ENCODE measurements at places on chromosomes 5 and 9.

DNA sequence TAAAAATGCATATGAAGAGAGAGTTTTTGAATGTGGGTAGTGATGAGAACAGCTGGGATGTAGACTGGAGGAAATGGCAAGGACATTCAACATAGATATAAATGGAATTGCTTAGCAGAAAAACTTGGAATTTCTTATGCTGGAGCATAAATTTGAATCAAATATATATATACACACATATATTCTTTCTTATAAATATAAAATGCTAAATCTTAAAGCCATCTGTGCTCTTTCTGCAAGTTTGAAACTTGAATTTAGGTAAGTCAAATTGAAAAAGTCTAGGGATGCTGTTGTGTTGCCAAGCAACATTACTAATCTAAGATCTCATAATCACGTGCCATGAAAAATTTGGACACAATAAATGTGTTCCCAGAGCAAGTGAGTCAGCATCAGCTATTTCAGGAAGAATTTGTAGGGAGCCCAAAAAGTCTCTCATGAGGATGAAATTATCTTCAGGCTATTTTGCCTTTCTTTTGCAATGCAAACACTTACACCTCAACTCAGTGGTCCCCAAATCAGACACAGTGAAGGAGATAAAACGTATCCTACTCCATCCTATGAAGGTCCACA, 58.4 kb upstream of the ALDH1A1 start:
- DNase-seq, result no peak

DNA sequence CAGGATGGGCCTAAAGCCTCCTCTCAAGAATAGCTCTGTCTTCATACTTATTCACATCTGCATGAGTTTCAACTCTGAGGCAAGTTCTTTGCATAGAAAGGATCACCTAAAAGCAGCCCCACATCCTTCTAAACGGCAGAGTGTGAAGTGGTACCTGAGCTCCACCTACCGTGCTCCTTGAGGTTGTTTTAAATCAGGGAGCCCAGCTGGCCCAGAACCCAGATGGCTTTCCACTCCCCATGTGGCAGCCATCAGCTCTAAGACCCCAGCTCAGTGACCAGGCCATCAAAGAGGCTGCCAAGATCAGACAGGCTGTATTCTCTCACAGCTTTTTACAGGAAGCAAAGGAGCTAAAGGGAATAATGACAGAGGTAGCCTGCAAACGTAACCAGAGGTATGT, 299.3 kb downstream of the RASEF start:
- no peak for DNase-seq

DNA sequence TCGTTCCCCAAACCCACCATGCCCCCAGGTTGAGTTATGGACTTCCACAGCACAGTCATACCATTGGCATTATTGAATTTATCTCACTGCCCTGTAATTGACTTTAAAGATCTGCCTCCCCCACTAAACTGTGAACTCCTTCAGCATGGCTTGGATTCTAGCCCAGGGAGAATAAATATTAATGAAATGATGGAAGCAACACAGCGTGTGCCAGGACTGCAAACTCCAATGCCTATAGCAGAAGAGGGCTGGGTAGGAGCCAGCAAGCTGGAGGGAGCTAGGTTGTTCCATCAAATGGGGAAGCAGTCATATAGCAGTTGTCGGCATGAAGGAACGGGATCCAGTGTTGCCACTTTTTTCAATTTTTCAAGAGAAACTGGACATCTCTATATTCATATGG, 69.0 kb upstream of the MSX2 start:
- no peak for DNase-seq

- DNase-seq, result no peak
Measured at GRCh38 chr9:98087420-98088354, 31.2 kb downstream of the NANS start.

DNA sequence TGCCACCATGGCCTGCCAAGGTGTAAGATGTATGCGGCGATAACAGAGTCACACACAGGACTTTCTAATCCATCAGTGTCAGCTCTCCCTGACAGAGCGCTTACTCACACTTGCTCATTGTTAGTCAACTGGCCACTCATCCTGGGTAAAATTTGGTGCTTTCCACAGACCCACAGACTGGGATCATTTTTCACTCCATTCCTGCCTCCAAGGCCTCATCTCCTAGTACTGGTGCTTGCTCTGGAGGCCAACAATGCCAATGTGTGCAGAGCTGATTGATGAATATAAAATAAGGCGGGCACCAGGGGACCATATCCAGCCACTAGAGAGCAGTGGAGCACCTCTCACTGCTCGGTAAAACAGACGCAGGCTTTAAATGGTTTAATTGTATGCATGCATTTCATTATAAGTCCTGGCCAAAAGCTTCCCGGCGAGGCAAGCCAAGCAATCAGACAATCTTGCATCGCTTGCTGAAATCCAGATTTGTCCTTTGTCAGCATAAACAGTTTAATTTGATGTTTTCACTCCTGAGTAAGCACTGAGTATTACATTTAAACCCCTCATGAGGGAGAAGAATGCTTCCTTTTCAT, 22.3 kb downstream of the PSMB7 start:
- DNase-seq, result no peak

- peak; percentile 26 for DNase-seq
Measured at GRCh38 chr5:157930710-157931109, 71.8 kb upstream of the CLINT1 start.

- DNase-seq, result no peak
Measured at GRCh38 chr5:168270476-168270875, 21.0 kb upstream of the WWC1 start.

DNA sequence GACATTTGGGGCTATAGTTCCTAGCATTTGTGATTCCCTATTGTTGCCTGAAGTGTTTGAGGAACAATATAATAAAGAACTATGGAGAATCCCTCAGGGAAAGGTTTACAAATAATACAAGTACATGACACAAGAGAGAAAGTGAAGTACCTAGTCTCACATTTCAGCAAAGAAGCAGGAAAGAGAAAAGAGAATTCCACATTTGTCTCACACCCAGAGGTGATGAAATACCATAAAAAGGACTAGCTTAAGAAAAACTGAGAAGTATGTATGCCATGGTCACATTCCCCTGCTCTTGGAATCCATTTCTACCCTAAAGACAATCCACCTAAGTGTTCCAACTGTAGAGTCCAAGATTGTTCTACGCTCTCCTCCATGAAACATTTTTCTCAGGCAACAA, 79.0 kb upstream of the TARS1 start:
- DNase-seq, result no peak

- DNase-seq, result peak; percentile 90
Measured at GRCh38 chr5:73214996-73215395, 42.0 kb downstream of the TMEM174 start.

GRCh38 chr9:126459546-126459945, 132.9 kb downstream of the MVB12B start:
- no peak for DNase-seq

DNA sequence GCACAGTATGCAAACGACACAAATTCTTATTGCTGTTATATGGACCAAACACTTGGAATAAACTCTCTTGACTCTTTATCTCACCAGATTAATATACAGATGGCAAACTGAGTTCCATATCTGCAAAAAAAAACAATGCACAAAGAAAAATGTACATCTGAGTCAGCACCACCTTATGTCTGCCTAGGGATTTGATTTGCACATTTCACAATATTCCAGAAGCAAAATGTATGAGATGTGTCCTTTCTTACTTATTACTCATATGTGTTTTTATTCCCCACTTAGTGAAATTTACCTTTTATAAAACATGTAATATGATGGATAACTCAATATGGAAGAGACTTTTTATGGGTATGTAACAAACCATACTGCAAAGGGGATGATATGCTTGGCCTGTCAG, 236.9 kb downstream of the GLIS3 start:
- DNase-seq, result no peak

GRCh38 chr5:92070786-92071185, 687.7 kb upstream of the ARRDC3 start:
- DNase-seq, result no peak

DNA sequence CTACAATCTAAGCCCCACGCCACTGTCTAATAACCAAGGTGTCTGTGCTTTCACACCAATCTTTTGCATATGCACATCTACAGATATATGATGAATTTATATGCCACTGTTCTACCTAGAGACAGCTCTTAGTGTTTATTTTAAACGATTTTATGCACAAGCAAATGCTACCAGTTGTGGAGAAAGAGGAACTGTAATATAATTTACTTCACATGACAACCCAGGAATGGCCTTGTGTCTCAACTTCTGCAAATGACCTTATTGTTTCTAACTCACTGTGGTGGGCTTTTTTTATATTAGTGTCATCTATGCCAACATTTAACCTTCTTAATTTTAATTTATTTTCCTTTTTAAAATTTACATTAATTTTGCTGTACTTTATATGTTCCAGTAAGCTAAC, 531.1 kb upstream of the TLE4 start:
- DNase-seq, result no peak

- peak; percentile 15 for DNase-seq
Measured at GRCh38 chr5:36878392-36879082, 2.0 kb downstream of the NIPBL start.

GRCh38 chr5:7705261-7705660, 145.7 kb downstream of the CFAP90 start:
- no peak for DNase-seq

DNA sequence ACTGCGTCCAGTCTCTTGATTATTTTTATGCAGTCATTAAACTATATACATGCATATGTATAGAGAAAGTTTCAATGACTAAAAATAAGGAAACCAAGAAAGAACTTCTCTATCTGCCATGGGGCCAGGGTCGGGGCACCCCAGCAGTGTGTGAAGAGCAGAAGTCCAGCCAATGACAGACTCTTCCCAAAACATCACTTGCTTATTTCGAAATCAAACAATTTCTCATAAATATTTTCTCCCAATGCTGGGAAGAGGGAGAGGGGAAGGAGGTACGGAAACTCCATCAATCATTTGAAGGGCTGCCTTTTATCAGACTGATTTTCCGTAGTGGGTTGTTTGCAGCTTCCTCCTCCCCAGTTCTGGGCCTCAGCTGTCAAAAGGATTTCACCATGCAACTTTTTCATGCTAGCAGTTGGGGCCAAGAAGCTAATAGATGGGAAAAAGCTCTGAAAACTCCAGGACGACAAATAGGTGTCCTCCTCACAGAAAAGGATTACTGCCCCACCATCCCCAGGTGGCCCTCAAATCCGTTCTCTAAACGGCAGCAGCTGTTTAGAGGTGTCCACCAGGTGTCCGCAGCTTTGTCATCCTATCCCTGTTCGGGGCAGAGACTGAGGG, 617 bp upstream of the FPGS start:
- DNase-seq, result no peak

DNA sequence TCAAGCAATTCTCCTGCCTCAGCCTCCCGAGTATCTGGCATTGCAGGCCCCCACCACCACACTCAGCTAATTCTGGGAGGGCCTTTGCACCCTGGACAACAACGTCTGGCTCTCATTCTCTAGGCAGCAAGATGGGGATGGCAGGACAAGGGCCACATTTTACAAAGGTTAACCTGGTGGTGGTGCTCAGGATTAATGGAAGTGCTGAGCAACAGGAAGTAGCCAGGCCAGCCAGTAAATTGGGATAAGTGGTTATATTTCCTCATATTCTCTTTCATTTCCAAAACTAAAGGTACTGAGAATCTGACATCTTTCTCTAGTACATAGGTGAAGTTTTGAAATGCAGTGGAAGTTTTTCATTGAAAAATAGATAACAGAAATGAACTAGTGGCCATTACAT, 24.7 kb upstream of the ASPN start:
- no peak for DNase-seq

DNA sequence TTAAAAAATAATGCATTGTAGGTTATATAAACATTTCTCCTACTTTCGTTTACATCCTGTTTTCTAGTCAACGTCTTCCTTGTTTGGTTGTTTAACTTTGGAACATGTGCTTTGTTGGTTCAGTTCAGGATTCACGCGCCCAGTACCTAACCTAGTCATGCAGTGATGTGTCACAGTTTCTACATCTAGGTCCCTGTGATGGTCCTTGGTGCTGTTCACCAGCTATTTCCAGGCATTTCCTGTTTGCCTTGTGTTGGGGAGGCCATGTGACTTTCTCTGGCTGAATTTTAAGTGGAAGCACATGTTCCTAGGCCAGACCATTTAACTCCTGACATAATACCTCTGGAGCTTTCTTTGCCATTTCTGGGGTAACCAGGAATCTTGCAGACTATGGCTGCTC, 292.3 kb downstream of the SMARCA2 start:
- DNase-seq, result no peak

GRCh38 chr9:112242147-112242804, 67.2 kb upstream of the SUSD1 start:
- DNase-seq, result no peak

GRCh38 chr9:90702441-90702955, 59.9 kb upstream of the DIRAS2 start:
- DNase-seq, result no peak

DNA sequence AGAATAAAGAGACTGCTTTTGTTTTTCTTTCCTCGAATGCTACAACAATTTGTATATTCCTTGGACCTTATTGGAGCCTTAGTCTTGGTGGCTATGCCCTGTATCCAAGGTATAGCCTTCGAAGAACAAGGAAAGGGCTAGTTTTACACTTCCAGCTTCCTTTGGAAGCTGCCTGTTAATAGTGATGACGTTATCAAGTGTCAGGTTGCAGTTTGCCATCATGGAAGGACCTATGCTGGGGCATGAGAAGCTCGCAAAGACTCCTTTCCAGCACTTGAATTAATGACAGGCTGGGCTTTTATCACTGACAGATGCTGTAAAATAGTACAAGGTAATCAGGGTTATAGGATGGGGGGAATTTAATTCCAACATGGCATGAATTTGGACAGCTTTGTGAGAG, 157.9 kb downstream of the KDM4C start:
- DNase-seq, result no peak

GRCh38 chr9:99690573-99690972, 131.1 kb upstream of the NR4A3 start:
- DNase-seq, result no peak

DNA sequence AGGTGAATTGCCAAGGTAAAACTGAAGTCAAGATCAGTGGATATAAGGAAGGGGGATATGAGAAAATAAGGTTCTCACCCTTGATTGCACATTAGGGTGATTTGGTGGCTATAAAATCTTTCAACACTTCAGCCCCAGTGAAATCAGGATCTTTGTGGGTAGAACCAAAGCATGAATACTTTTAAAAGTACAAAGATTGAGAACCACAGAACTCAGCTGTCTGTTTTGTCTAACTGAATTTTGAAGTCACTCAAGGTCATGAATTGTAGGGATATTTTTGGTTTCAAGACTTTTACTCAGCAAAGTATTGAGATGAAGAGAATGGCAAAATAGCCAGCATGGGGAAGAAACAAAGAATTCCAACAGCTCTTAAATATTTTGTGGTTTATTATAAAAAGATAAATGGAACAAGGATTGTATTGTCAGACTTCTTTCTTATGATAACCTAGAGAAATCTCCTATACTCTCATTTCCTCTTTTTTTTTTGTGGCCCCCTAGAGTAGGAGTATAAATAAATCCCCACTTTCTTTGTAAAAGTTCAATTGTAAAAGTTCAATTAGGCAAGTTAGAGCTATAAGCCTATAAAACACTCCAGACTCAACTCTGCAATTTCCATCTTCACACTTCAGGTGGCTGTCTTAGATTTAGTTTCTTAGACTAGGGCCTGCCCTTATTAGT, 272.9 kb downstream of the PDE4D start:
- no peak for DNase-seq

- DNase-seq, result no peak
Measured at GRCh38 chr5:145980259-145980658, 43.9 kb downstream of the SH3RF2 start.
